ENCODE measurements at places on chromosomes 6 and 20. TPM values are rescaled to one million over a fixed set of nuclear protein-coding genes. Genes with fewer than 3 reads are reported as not detected.

The PRIM2 gene
- 3.3 TPM for total RNA-seq

DNA sequence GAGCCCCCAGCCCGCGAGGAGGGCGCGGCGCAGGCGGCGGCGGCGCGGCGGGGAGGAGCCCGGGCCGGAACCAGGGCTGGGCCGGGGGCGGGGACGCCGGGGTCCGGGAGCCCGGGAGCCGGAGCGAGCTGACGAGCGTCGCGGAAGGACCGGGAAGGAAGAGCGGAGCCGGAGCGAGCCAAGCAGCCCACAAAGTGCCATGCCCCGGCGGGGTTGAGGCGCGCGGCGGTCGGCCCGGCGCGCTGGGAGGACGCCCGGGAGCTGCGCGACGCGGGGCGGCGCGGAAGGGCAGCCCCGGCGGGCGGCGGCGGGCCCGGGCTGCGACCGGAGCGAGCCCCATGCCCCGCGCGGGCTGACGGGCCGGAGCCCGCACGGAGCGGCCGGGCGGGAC lies 289 bp downstream of the FOXP4 start:
- DNase-seq, result no peak

DNA sequence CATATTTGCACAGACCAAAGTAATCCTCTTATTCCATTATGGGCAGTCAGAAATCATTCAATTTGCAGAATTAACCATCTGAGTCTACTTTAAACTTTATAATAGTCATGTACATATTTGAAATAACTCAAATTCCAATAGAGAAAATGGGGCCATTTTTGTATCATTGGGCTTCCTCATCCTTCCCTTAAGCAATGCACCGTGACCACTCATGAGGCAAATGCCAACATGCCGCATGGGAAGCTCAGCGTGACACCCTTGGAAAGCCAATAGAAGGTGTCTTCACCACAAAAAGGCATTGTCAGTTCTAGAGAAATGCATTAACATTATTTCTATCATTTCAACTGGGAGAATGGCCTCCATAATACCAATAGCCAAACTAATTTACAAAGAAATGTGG lies 38.5 kb downstream of the SIM1 start:
- no peak for DNase-seq

GRCh38 chr6:143136647-143137046 lies 76.0 kb downstream of the AIG1 start:
- DNase-seq, result no peak

GRCh38 chr6:16688436-16688835 lies 72.8 kb downstream of the ATXN1 start:
- DNase-seq, result no peak

All from psoas muscle (tissue), 8 donors.